ENCODE measurements at places on chromosomes 3 and 15.

DNA sequence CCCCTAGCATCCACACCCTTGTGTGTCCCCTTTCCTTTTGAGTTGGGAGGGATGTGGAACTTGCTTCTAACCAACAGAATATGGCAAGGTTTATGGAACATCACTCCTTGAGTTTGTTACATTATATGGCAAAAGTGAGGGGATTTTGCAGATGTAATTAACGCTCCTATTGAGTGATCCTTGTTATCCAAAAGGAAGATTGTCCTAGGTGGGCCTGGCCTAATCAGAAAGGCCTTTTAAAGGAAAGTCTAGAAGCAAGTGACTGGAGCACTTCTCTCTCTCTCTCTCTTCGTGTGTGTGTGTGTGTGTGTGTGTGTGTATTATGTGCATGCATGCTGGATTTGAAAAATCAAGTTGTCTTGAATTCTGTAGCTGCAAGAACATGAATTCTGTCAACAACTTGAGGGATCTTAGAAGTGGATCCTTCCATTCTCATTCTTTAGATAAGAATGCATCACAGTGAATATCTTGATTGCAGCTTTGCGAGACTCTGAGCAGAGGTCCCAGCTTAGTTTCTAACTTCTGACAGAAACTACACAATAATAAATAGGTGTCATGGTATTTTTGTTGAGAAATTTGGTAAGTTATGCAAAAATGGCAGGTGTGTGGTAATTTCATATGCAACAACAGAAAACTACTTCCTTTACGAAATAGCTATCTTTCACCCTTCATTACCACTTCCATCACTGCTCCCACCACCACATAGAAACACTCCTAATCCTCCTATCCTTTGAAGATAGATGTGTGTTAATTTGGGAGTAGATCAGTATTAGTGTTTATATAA lies 360.9 kb upstream of the CBLB start:
- no peak for DNase-seq

GRCh38 chr15:61159901-61160300 lies 69.2 kb downstream of the RORA start:
- no peak for DNase-seq

- DNase-seq = no peak
Observed at GRCh38 chr3:113264283-113265131, 53.1 kb downstream of the BOC start.

GRCh38 chr3:70990723-70991122 lies 592.8 kb downstream of the FOXP1 start:
- no peak for DNase-seq

GRCh38 chr3:33940736-33941135 lies 142.3 kb downstream of the PDCD6IP start:
- DNase-seq = no peak

- DNase-seq = peak; percentile 40
Observed at GRCh38 chr15:38557921-38558320, 6.7 kb downstream of the RASGRP1 start.

- DNase-seq = no peak
Observed at GRCh38 chr3:39432342-39432741, 25.8 kb downstream of the RPSA start.

GRCh38 chr3:141201122-141201521 lies 30.5 kb upstream of the PXYLP1 start:
- DNase-seq = no peak

DNA sequence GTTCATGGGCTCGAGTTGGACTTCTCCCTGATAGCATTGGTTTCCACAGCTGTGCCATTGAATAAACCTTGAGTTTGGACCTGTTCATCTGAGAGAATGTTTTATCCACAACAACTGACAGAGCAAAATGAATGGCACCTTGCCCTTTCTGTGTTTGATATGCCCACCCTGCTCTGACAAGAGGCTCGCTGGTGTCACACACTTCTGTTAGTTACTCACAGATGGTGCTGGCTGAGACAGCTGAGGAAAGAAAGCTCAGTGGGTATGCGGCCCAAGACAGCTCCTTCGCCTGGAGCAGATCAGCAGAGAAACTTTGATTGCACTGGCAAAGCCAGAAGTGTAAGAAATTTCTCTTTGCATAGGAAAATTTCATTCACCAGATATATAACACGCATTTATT lies 2.5 kb upstream of the CAPN3 start:
- no peak for DNase-seq

- DNase-seq = no peak
Observed at GRCh38 chr3:185439745-185440466, 58.9 kb downstream of the TMEM41A start.

DNA sequence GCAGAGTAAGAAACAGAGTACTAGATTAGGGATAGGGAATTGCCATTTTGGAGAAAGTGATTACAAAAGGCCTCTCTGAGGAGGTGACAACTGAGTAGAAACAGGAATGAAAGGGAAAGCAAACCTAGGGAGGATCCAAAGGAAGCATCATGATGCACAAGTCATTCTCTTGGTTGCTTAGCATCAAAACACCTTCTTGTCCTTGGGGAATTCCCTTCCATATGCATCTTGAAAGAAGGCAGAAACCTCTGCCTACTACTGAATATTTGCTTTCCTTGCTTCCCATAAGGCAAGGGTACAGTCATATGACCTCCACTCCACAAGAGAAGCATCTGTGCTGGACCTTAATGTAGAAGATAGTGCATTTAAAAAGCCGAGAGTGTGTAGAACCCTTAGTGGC lies 24.1 kb downstream of the GABPB1 start:
- no peak for DNase-seq

- DNase-seq = no peak
Observed at GRCh38 chr15:47663101-47663500, 54.2 kb upstream of the SEMA6D start.

DNA sequence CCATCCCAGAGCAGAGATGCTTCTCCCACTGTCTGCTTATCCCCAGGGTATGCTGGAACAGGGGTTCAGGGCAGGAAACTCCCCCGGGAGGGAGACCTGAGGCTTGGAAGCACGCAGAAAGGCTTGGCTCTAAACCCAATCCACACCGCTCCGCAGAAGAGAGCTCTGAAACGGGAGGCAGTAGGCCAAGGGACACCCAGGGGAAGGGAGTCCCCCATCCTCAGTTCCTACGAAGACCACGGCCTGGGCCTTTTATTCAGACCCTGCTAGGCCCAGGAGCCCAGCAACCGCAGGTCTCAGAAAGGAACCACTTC lies 1.8 kb upstream of the HAPLN3 start:
- DNase-seq = no peak

- DNase-seq = no peak
Observed at GRCh38 chr15:91150502-91151160, 50.6 kb downstream of the SV2B start.

GRCh38 chr3:12484983-12485327 lies 675 bp downstream of the TSEN2 start:
- no peak for DNase-seq

Measured in activated naive CD4-positive, alpha-beta T cell treated with anti-CD3 and anti-CD28 coated beads, Interleukin-2, amount 10 ng/mL, durations not matched to agents 7 days and 5 days (primary cell).